Natural killer cell treated with Interleukin-12 subunit alpha and Interleukin-12 subunit beta and Interleukin-15 and Interleukin-18, amount 100 ng/mL, for 72 hours (primary cell): ENCODE measurements at places on chromosomes 6 and 20.

DNA sequence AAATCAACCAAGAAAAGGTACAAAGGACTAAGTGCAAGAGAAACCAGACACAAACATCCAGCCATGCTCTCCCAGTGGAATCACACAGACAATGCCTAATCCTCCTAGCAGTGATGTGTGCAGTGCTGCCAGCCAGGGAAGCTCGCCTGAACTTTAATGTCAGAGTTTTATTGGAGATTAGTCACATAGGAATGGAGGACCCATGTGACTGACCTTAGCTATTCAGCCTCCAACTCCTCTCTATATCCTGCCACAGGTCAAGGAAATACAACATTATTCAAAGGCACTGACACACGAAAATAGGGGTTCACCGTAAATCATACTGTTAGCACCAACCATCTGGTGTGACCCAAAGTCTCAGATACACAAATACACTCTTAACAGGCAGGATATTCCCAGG lies 684.6 kb downstream of the DOK5 start:
- DNase-seq, result no peak

- DNase-seq, result no peak
Measured at GRCh38 chr20:9617940-9618339, 103.5 kb downstream of the LAMP5 start.

GRCh38 chr6:37260040-37260439 lies 2.1 kb upstream of the TMEM217 start:
- no peak for DNase-seq

DNA sequence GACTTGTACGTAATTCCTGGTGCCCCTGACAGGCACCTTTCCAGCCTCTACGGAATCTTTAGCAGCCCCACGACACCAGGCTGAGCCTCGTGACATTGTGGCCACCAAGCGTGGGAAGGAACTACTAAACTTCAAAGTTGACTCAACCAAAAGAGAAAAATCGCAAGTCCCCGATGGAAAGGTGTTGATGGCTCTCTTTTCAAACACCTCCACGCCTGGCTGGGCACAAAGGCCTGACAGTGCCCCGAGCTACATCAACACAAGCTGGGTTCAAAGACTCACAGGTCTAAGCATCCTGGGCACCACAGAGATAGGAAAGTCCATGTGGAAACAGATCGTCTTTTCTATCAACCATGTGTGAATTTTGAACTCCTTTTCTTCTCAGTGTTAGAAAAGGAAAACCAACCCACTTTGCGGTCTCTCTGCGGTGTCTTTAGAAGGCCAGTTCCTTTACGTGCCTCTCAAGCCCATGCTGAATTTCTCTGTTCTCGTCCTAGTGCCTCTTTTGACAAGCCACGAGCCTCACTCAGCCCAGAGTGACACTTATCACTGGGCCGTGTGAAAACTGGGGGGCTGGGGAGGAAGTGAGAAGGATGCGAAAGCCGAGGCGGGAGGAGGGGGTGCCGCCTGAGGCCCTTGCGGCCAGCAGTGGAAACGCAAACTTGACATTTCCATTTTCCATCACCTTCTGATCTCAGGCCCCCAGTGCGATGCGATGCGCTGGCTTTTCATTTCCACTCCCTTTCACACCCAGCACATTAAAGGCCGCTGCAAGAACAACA lies 59.4 kb downstream of the GFOD1 start:
- DNase-seq, result peak; percentile 90

DNA sequence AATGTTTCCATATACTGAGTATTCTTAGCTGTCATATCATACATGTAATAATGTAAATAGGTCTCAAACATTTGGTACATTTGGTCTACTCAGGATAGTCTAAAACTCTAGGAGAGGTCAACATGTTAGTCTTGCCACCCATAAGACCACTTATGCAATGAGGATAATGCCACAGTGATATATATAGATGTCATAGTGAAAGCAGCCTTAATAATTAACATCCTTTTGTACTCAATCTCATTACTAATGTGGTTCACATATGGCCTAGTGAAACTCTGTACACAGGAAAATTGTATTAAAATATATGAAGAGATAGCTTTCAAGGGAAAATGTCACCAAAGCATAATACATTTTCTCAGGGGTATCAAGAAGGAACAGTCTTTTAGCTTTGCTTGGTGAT lies 577.9 kb downstream of the TFAP2B start:
- no peak for DNase-seq

DNA sequence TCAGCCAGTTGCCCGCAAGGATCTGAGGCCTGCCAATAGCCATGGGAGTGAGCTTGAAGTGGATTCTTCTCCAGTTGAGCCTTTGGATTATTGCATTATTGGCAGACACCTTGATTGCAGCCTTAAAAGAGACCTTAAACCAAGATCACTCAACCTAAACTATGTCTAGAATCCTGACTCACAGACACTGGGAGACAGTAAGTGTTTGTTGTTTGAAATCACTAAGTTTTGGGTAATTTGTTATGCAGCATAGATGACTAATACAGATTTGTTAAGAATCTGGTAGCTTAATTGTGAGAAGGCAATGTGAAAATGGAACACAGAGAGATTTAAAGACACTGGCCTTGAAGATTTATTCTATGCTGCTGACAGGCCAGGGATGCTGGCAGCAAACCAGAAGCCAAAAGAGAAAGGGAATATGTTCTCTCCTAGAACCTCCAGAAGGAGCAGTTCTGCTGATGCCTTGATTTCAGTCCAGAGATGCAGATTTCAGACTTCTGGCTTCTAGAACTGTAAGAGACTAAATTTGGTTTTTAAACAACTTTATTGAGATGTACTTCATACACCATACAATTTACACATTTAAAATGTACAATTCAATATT lies 17.6 kb downstream of the SIRPD start:
- no peak for DNase-seq
